ENCODE measurements at places on chromosomes 1 and 21.

DNA sequence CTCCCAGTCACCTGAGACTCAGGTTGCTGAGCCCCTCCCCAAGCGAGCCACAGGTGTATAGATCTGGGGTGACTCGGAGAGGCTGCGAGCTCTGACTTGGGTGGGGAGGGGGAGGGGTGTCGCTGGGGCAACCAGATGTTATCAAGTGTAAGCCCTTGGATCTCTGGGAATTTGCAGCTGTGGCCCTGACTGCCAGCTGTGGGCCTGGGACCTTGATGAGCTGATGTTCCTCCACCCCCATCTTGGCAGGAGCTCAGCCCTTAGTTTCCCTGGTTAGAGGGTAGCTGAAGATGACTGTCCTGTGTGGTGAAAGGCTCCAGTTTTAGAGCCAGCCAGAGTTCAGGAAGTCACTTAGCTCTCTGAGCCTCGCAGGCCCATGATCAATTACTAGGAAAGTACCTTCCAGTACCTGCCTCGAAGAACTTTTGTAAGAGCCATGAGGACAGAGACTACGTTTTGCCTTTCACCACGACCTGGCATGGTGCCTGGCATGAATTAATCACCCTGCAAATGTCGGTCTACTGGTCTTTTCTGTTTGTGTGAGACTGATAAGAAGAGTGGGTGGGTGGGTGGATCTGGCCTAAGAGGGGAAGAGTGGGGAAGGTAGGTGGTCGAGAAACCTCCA lies 55.8 kb downstream of the YARS1 start:
- peak; percentile 56 for DNase-seq
- peaks cover 26% of the 10 kb centered on the region for H3K4me1 ChIP-seq
- no peaks in the 10 kb centered on the region for H3K36me3 ChIP-seq
- H3K27ac ChIP-seq: peak overlapping the region; percentile 63
- H3K4me3 ChIP-seq: no peak overlapping the region

DNA sequence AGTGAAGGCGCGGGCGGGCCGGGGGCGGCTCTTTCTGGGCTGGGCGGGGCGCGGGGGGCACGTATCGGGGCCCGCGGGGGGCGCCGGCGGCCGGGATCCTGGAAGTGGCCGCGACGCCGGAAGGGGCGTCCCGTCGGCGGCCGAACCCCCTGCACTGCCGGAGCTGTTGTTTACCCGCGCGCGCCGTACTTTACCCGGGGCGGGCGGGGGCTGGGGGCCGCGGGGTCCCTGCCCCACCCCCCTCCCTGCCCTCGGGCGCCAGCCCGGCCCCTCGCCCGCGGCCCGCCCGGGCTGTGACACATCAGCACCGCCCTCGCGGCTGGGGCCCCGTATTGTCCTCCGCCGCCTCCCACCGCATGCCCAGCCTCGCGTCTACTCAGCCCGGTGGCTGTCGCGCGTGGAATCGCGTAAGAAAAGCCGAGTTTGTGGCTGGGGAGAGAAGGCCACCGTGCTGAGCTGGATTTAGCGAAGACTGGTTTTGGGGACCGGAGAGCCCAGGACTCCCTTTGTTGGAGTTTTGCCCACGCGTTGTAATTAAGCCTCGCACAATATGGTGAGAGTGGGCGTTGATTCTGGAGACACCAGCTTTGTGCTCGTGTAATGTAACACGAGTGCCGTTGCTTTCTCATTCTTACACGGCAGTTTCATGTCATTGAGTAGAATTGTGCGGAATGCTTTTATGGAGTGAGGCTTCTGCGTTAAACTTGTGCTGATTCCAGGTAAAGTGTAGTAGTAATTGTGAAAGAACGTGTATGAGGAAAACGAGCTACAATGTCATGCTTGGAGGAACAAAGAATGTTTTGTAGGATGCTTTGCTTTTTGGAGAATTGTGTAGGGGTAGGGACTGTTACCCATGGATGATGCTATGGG lies 559 bp downstream of the BACH1 start:
- H3K36me3 ChIP-seq: peaks cover 21% of the 10 kb centered on the region
- peaks cover 6% of the 10 kb centered on the region for H3K27me3 ChIP-seq
- H3K4me1 ChIP-seq: peaks cover 76% of the 10 kb centered on the region

DNA sequence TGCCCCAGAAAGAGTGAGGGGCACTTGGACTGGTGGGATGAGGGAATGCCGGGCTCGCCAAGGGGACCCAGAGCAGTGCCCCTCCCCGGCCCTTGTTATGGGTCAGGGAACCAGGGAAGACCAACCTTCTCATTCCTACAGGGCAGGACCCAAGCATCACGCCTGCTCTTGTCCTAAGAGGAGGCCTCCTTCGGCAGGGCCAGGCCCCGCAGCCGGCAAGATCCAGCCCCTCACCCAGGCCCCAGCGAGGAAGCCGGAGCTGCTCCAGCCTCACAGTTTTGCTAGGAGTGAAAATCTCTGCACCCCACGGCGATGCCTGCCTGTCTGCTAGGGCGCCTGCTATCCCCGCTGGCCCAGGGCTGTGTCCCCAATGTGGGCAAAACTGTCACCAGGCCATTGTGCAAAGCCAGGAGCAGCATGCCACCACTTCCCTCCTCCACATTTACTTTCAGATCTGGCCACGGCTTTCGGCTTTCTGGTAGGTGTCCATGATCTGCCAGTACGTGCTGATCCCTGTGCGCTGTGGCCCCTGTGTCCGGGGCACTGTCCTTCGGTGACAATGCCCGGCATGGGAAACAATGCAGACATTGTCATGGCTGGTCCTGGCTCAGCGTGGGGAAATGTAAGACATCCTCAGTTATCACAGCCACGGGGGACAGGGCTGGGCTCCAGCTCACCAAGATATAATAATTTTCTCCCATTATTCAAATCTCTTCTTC lies 9.6 kb downstream of the ACTRT2 start:
- H3K27me3 ChIP-seq: no peaks in the 10 kb centered on the region
- no peak overlapping the region for H3K4me3 ChIP-seq
- H3K27ac ChIP-seq: no peak overlapping the region
- no peaks in the 10 kb centered on the region for H3K36me3 ChIP-seq
- DNase-seq: peak; percentile 14

GRCh38 chr1:153688276-153688675 lies 9.8 kb downstream of the NPR1 start:
- H3K36me3 ChIP-seq: no peaks in the 10 kb centered on the region
- H3K27me3 ChIP-seq: peaks cover 6% of the 10 kb centered on the region

DNA sequence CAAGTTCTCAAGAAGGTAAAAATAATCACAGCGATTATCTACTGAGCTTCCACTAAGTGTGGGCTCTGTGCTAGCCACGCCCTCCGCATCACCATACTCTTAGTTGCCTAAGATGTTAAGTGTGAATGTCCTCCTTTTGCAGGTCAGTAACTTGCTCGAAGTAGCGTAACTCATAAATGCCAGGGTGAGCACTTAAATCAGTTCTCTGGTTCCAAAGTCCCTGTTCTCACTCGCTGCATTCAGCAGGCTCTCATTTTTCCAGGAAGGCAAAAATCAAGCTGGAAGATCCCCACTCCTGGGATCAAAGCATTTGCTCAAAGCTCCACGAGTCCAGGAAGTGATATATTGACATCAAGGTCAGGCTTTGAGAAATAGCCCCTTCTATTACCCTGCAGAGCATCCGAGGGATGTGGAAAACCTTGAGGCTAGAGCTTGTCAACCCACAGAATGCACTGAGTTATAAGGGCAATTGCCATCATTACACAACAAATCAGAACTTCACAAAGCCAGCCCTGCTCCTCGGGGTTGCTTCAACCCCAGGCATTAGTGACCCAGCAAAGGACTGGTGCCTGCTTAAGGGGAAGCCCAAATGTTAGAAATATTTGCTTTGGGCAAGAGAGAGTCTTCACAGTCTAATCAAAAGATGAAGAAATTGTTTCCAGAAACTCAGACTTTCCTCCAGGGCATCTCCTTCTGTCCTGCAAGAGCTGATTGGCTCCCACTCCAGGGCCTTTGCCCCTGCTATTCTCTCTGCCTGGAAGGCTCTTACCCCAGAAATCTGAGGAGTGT lies 19.5 kb downstream of the SLC30A1 start:
- H3K36me3 ChIP-seq: no peaks in the 10 kb centered on the region
- DNase-seq: no peak
- H3K27ac ChIP-seq: no peak overlapping the region
- H3K4me1 ChIP-seq: no peaks in the 10 kb centered on the region

- no peak overlapping the region for H3K27ac ChIP-seq
- peaks cover 30% of the 10 kb centered on the region for H3K4me1 ChIP-seq
- H3K27me3 ChIP-seq: no peaks in the 10 kb centered on the region
- H3K36me3 ChIP-seq: no peaks in the 10 kb centered on the region
- no peak for DNase-seq
Observed at GRCh38 chr1:23722652-23723051, 20.6 kb upstream of the ELOA start.

DNA sequence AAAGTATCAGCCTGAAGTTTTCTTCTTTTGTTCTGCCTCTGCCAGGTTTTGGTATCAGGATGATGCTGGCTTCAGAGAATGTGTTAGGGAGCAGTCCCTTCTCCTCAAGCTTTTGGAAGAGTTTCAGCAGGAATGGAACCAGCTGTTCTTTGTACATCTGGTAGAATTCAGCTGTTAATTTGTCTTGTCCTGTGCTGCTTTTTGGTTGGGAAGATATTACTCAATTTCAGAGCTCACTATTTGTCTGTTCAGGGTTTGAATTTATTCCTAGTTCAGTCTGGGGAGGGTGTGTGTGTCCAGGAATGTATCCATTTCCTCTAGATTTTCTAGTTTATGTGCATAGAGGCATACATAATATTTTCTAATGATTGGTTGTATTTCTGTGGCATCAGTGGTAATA lies 12.8 kb downstream of the ZNF678 start:
- no peak overlapping the region for H3K27ac ChIP-seq
- no peaks in the 10 kb centered on the region for H3K27me3 ChIP-seq
- H3K4me3 ChIP-seq: no peak overlapping the region
- DNase-seq: no peak

- no peak overlapping the region for H3K4me3 ChIP-seq
- H3K27ac ChIP-seq: no peak overlapping the region
- peaks cover 4% of the 10 kb centered on the region for H3K4me1 ChIP-seq
- no peak for DNase-seq
- H3K36me3 ChIP-seq: peaks cover 33% of the 10 kb centered on the region
Observed at GRCh38 chr1:182823220-182823619, 15.9 kb upstream of the DHX9 start.

DNA sequence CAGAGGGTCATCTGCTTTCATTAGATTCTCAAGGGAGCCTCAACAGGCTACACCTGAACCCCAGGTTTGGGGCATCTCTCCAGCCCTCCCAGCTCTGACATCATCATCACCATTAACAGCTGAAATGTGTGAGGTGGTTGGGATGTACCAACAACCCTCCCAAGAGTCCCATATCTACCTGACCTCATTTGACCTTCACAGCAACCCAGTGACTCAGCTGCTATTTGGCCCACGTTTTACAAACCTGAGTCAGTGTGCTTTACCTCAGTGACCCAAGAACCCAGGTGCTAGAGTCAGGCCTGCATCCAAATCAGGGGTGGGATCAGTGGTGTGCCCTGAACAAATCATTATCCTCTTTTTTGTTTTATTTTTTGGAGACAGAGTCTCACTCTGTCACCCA lies 53.3 kb upstream of the TINAGL1 start:
- DNase-seq: no peak
- peaks cover 3% of the 10 kb centered on the region for H3K4me1 ChIP-seq
- H3K4me3 ChIP-seq: no peak overlapping the region
- H3K27ac ChIP-seq: no peak overlapping the region
- peaks cover 6% of the 10 kb centered on the region for H3K27me3 ChIP-seq

DNA sequence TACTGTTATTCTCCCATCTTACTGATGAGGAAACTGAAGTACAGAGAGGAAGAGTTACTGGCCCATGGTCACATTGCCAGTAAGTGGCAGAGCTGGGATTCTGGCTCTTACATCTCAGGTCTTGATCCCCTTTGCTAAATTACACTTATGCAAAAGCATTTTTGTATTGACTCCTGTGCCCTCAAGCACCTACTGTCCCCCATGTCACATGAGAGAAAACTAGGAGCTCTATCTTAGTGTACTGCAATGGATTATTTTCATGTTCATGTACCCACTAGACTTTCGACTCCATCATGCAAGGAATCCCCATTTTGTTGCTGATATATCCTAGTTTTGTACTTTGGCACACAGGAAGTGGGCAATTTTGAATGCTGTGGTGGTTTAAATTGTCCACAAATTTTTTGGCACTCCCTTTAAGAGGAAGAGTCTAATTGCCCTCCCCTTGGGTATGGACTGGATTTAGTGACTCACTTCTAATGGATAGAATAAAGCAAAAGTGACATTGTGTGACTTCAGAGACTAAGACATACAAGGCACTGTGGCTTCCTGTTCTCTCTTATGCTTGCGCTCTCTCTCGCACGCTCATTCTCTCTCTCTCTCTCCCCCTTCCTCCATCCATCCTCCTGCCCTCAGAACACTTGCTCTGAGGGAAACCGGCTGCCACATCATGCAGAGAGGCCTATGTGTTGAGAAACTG lies 43.5 kb upstream of the JAK1 start:
- peaks cover 40% of the 10 kb centered on the region for H3K4me1 ChIP-seq
- peak overlapping the region; percentile 29 for H3K4me3 ChIP-seq
- DNase-seq: peak; percentile 39

DNA sequence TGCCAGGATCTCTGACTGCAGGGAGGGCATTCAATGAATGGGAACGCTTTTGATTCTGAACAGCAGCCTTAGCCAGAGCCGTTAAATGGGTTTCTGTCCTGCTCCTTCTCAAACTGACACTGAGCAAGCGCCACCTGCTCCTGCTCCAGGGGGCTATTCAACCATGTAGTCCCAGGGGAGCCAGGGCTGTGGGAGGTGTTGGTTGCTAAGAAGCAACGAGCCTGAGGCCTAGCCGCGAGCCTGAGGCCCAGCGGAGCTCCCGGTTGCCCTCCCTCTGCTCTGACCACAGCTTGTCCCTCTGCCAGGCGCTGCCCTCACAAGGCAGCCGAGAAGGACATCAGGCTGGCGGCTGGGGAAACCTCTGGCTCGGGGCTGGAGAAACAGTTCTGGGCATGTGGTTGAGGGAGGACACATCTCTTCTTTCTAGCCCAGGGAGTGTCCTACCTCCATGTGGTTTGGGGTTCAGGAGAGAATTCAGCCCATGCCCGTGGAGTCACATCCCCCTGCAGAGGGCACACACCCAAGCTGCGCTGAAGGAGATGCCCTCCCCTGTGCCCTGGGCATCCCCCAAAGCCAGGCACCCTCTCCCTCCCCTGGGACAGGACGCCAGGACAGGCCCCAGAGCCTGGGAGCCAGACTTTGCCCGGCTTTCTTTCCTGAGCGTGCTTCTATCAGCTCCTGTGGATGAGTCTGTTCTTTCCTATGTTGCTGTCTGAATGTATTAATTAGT lies 18.0 kb downstream of the PCP4 start:
- no peaks in the 10 kb centered on the region for H3K27me3 ChIP-seq
- DNase-seq: no peak
- no peaks in the 10 kb centered on the region for H3K36me3 ChIP-seq
- H3K27ac ChIP-seq: no peak overlapping the region
